ENCODE measurements at places on chromosomes 2 and 18.

DNA sequence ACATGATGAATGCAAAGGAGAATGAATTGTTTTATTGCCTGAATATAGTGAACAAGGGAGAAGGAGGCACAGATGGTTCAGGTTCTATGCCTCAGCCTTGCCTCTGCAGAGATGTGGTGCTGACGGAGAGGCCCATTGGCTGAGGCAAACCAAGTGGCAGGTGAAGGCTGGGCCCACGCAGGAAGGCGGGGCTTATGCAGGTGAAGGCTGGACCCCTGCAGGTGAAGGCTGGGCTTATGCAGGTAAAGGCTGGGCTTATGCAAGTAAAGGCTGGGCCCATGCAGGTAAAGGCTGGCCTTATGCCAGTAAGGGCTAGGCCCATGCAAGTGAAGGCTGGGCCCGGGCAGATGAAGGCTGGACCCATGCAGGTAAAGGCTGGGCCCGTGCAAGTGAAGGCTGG is 414.7 kb downstream of the LRATD1 start:
- no peak for DNase-seq

GRCh38 chr2:119371111-119371510 is 4.3 kb downstream of the DBI start:
- DNase-seq, result no peak

DNA sequence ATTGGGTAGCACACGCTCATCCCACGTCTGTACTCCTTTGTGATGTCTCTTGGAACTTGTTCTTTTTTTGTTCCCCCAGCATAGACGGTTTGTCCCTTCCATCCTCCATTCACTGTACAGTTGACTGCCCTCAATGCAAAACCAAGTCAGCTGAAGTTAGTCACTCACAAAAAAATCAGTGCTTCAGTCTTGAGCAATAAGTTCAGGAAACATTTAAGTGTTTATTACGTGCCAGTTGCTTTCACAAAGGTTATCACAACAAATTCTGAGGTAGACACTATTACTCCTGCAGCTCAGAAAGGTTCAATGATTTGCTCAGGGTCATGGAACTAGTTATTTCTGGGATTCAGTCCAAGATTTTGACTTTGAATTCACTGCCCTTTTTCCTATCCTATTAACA is 102.2 kb downstream of the PDE1A start:
- no peak for DNase-seq

GRCh38 chr2:162556996-162557395 is 213.1 kb downstream of the GCA start:
- no peak for DNase-seq

GRCh38 chr2:101563849-101564248 is 88.9 kb upstream of the RFX8 start:
- DNase-seq, result no peak

DNA sequence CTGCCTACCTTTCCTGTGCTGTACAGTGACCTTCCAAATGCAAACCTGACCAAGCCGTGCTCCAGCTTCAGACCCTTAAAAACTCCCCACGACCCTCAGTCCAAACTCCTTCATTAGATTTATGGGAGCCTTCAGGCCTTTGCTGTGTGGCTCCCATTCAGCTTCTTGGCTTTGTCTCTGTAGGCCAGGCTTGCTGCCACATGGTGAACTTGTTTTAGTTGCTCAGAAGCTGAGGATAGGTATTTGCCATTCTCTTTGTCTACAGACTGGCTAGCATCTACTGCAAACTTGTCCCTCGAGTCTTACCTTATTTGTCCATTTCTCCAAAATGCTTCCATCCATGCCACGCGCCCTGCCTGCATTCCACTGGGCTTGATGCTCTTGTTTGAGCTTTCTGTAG is 49.1 kb downstream of the SOX11 start:
- no peak for DNase-seq
